ENCODE measurements at places on chromosomes 3 and 15.

DNA sequence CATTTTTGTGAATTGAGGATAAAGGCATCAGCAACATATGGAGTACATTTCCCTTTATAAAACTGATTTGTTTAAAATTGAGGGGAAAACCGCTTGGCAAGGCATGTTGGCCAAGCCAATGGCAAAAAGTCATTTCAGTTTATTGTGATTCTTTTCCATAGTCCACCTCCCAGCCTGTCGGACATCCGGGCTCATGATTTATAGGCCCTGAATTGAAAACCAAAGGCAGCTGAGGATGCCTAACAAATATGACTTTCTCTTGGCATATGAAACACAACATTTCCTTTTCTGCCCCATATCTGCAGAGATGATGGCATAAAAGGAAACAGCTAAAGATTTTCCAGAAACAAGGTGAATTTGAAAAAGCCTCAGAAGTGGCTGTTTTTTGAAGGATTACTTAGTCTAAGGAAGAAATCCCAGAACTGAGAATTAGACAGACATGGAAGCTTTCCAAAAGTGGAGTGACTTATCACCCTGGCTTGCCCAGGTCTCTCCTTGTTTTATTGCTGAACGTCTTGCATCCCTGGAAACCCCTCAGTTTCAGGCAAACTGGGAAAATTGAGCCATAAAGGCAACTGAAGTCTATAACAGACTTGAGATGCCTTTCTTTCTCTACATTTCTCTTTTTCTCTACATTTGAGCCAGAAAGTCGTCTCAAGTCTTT is 74.0 kb downstream of the COL8A1 start:
- no peak for DNase-seq

DNA sequence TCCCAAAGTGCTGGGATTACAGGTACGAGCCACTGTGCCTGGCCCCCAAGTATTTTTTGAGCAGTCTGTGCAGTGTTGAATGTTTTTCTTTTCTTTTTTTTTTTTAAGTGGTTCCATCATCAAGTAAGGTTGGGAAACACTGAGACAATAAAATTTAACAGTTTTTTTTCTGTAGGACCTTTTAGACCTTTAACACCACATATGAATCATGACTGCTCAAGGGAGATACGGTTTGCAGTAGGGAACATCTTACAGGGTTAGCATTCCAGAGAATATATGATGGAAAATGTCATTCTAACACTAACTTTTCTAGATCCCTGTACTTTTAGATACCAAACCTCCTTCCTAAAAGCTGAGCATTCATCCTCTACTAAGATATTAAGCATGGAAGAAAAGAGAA is 41.7 kb downstream of the SNX4 start:
- DNase-seq, result no peak

- DNase-seq, result no peak
These were observed 17.9 kb upstream of the SLC2A2 start for GRCh38 chr3:171044384-171044783.

DNA sequence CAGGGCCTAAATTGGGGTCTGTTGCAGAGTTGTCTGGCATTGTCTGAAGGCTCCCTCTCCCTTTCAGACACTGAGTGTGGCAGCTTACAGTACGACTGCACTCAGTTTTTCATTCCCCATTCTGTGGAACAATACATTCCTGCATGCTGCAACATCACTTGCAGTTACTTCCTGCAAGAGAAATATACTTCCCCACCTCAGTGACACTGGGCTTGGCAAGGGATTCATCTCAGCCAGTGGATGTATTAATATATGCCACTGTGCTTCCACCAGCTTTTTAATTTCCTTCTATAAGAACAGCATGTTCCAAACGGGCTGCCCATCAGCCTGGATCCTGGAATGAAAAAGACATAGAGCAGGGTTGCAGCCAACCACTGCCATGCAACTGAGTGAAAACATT is 23.1 kb downstream of the B3GALNT1 start:
- DNase-seq, result no peak

DNA sequence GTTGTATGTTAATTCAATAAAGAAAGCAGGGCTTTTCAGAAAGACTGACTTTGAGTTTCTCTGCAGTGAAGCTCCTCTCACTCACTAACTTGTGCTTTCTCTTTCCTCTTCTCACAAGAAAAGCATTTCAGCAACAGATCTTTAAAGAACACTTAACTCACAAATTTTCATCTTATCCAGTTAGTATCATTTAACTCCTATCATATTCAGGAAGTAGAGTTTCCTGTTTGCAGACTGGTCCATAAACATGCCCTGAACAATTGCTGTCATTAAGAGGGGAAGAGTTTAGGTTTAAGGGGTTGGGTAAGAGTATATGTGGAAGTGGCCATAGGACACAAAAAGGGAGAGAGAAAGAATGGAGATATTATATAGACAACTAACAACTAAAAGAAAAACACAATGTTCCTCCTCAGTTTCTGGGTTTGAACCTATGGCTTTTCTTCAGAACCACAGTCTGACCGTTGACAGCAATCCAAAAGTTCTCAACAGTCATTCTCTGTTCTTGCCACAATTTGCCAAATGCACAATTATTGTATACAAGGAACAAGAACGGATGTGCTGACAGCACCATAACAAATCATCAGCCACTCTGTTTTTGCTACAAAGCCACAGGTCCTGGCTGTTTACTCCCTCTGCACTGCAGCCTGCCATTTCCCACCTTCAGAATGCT is 63.9 kb downstream of the CHAC1 start:
- no peak for DNase-seq

DNA sequence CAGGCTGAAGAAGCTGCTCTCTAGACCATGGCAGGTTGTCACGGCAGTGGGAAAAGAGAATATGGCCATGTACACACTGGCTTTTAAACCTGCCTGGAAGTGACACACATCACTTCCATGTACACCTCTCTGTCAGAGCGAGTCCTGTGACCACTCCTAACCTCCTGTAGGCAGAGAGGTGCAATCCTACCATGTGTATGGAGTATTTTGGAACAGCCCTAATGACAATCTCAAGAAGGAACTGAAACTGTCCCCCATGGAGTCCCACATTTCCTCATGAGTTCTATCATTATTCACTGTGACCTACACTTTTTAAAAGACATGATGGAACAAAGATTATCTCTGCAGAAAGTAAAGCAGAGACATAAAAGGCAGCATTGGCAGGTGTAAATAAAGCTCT is 153.4 kb upstream of the PFN2 start:
- DNase-seq, result no peak

All from stimulated activated CD4-positive, alpha-beta T cell treated with anti-CD3 and anti-CD28 coated beads, Interleukin-12 subunit alpha, Interleukin-12 subunit beta, amount 100 ng/mL, for 4 hours (primary cell).